ENCODE measurements at places on chromosomes 4 and X.

DNA sequence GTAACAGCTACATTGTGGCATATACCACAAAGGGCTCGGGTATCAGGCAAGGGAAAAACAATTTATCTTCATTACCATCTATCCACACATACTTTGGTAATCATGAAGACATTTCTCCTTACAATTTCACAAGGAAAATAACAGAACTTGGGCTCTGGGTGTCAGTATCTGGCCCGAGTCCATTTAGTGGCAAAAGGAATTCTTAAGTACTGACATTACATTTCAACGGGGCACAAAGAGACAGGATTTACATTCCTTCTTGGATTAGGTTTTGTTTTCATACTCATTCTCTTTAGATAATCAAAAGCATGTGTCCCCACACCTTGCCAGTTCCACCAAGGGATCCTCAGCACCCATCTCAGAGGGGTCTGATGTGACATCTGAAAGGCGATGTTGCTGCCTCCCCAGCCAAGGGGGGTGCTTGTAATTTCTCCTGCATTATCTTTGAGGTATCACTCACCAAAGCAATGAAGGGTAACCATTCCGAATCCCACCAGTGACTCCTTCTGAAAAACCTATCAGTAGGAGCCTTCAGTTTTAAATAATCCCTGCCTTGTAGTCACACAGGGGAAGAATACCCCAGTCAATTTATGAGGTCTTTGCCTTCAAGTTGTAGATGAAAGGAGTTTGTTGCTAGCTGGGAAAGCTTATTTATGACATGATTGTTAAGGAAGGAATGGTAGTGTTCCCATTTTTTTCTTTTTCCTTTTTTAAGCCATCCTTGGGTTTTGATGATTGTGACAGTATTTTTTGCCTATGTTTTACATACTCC is 118.6 kb downstream of the PALLD start:
- no peak for DNase-seq

GRCh38 chr4:79585330-79585729 is 177.3 kb upstream of the GK2 start:
- DNase-seq = no peak

DNA sequence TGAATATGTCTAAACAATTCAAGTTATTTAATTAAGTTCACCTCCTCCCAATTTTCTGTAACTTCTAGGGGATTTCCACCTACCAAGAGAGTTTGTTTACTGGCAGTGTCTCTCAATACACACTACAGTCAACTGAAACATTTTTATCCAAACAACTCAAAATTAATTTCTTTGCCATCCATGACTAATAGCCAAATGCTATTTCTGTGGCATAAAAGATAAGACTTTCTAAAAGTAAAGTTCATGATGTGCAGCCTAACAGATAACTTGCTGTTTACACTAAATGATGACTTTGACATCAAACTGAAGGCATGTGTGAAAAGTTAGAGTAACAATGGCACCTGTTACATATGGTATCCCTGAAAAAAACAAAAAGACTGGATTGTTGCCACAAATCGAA is 7.3 kb downstream of the TAB3 start:
- no peak for DNase-seq

GRCh38 chr4:80925293-80925692 is 105.2 kb upstream of the BMP3 start:
- no peak for DNase-seq

DNA sequence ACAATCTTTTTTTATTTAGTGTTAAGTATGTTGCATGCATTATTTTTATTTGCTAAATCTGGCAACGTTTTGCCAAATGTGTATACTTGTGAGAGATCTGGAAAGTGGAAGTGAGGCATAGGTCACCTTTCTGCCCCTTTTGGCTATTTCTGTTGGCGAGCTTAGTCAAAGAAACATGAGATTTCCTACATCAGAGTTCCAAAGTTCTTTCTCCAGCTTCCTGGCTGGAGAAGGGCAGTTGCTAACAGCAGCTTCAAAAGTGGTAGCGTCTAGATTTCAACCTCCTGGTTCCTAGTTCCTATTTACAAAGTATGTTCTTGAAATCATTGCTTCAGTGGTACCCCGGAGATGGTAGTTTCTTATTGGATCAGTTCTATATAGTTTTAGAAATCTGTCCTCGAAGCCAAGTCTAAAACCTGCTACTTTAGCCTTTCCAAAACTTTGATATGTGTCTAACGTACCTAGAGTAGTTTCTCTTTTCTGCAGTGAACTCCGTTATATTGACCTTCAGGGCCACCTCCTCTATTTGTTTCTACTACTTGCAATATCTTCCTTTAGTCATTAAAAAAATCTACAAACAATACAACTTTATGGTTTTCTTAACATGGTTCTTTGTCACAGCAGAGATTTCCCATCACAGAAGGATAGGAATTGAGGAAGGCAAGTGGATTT is 455.8 kb upstream of the FTHL17 start:
- no peak for DNase-seq

DNA sequence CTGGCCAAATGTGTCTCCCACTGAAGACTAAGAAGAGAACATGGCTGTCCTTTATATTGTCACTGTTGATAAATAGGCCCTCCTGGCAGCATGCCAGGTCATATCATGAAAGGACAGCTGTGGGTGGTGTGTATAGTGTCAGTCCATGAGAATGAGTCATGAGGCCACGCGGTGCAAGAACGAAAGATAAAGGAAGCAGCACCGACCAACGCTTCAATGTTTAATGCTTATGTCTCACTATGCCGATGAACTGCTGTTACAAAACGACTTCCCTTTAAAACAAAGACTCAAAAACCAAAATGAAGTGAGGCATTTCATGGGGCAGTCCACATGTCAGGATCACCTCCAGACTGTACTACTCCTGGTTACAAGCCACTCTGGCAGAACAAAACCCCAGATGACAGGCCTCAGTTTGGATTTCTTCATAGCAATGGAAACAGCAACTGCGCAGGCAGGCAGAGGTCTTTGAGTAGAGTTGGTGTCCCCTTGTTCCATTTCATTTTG is 5.2 kb upstream of the TCEANC start:
- DNase-seq = no peak

GRCh38 chr4:155220025-155220424 is 11.6 kb downstream of the NPY2R start:
- DNase-seq = no peak

- DNase-seq = no peak
These were observed 30.5 kb downstream of the RHOH start for GRCh38 chr4:40227284-40227683.

DNA sequence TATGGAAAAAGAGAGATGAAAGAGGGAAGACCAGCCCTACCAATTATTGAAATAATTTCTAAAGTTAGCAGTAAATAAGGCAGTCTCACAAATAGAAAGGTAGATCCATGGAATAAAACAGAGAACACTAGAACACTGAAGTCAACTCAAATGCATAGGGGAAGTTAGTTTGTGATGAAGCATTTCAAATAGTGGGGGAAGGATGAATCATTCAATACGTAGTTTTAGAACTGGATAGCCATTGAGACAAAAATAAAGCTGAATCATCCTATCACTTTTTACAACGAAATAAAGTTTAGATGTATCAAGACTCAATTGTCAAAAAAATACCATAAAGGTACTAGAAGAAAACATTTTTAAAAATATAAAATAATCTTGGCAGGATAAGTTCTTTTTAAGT is 143.2 kb upstream of the DGKK start:
- no peak for DNase-seq

GRCh38 chrX:115030625-115031024 is 13.2 kb upstream of the IL13RA2 start:
- DNase-seq = no peak

DNA sequence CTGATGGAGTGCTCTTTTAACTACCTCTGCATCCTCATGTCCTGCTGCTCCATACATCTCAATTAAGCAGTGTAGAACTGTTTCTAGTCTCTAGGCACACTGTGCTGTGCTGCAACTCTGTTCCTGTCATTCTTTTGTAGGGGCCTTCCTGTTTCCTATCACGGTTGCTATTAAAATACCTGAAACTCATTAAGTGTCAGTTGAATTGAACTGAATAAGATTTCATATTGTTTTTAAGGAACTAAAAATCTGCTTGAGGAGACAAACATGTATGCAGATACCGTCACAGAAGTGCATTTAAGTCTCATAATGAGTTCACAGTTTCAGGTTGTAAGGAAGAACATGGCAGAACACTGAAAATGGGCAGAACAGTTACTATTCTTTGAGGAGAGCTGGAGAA is 170.1 kb downstream of the LARP7 start:
- no peak for DNase-seq

DNA sequence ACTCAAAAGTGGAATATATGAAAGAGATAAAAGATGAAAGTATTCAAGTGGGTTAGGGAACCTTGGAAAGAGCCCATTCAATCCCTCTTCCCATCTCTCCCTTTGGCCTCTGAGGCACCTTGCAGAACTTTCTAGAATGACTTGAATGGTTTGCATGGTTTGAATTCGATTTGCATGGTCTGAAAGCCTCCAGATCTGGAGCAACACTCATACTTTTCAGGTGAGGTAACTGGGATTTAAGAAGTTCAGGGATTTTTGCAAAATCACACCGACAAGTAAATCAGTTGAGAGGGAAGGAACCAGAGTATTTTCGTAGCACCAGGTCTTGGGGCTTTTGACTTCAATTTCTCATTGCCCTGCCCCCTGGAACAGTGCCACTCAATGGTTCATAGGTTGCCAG is 476.0 kb upstream of the FTHL17 start:
- no peak for DNase-seq

GRCh38 chr4:105061136-105061696 is 85.5 kb upstream of the TET2 start:
- no peak for DNase-seq

GRCh38 chr4:91837608-91838029 is 466.1 kb upstream of the GRID2 start:
- no peak for DNase-seq

DNA sequence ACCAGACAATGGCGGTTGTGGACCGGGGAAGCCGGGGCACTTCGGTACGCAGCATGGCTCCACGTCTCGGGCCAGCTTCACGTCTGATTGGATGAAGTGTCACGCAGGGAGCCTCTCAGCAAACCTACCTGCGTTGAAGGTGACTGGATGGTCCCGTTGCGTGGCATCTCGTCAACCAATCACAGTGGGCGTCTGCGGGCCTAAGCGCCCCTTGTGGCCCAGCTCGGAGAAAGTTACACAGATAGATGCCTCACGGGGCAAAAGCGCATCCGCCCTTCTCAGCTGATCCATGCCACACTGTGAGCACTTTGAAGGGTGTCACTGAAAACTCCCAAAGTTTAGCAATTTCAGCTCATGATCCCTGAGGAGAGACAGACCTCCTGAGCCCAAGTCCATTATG is at the start of gene H2BW1:
TSS of gene H2BW1 (minus strand) at position 103 of the 400 bp plus-strand sequence. CDS start 132 bp downstream, outside the sequence.
- DNase-seq = no peak

DNA sequence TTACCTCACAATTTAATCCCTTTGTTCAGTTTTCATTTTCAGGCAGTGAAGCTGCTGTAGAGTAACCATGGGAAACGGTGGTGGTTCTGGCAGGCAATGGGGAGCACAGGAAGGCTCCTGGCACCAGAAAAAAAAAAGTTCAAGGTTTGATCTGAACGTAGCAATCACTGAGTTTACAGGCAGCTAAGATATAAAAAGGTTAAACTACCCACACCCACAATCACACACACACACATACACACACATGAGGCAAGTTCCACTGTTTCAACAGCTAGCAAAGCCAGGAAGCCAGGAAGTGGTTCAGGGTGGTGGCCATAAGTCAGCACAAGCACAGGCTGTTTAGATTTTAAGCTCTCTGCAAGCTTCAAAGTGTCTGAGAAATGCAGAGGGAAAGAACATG is at the start of gene SULT1B1:
TSS of gene SULT1B1 (minus strand) at position 166 of the 400 bp plus-strand sequence. CDS start 5,403 bp downstream, outside the sequence.
- no peak for DNase-seq

GRCh38 chr4:148881860-148882643 is 439.8 kb upstream of the NR3C2 start:
- no peak for DNase-seq

Data from WERI-Rb-1 (cell line).